Right lung (tissue), 10 donors: ENCODE measurements at places on chromosomes 12 and 14. TPM values are rescaled to one million over a fixed set of nuclear protein-coding genes. Genes with fewer than 3 reads are reported as not detected.

The MUCL1 gene
- polyA plus RNA-seq: not detected

The AICDA gene
- 0.09 TPM for polyA plus RNA-seq

The FAM186B gene
- polyA plus RNA-seq: 1.3 TPM

The KMT2D gene
- polyA plus RNA-seq: 69.3 TPM

The PTPRO gene
- polyA plus RNA-seq: 2.1 TPM

The TMEM132D gene
- 0.79 TPM for polyA plus RNA-seq

The INF2 gene
- 73.2 TPM for polyA plus RNA-seq

The METTL3 gene
- 90.6 TPM for polyA plus RNA-seq

The MYF6 gene
- 0.31 TPM for polyA plus RNA-seq

The CD27 gene
- polyA plus RNA-seq: 2.9 TPM

The CRACR2A gene
- 3.6 TPM for polyA plus RNA-seq

The BICDL1 gene
- polyA plus RNA-seq: 1.6 TPM

The APOF gene
- not detected for polyA plus RNA-seq

The OR4E2 gene
- polyA plus RNA-seq: not detected

The KLRF1 gene
- polyA plus RNA-seq: 1.1 TPM

The SERPINA5 gene
- 0.44 TPM for polyA plus RNA-seq

The LTBR gene
- 59.0 TPM for polyA plus RNA-seq

The TDRD9 gene
- polyA plus RNA-seq: 2.3 TPM

The OTUB2 gene
- polyA plus RNA-seq: 3.6 TPM

The BCL2L14 gene
- 0.56 TPM for polyA plus RNA-seq

The FZD10 gene
- 0.84 TPM for polyA plus RNA-seq

The GPR132 gene
- 1.8 TPM for polyA plus RNA-seq

The PRH2 gene
- 0.71 TPM for polyA plus RNA-seq

The PRR4 gene
- 14.2 TPM for polyA plus RNA-seq
